ENCODE measurements at places on chromosomes 4 and X.

DNA sequence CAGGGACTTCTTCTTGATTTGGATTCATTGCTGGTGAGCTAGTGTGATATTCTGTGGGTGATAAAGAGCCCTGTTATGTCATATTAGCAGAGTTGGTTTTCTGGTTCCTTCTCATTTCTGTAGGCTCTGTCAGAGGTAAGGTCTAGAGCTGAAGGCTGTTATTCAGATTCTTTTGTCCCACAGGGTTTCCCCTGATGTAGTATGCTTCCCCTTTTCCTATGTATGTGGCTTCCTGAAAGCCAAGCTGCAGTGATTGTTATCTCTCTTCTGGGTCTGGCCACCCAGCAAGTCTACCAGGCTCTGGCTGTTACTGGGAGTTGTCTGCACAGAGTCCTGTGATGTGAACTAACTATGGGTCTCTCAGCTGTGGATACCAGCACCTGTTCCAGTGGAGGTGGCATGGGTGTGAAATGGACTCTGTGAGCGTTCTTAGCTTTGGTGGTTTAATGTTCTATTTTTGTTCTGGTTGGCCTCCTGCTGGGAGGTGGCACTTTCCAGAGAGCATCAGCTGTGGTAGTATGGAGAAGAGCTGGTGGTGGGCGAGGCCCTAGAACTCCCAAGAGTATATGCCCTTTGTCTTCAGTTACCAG lies 373.7 kb downstream of the AR start:
- H3K36me3 ChIP-seq, result no peaks in the 10 kb centered on the region
- no peaks in the 10 kb centered on the region for H3K27me3 ChIP-seq
- DNase-seq, result no peak
- no peak overlapping the region for H3K4me3 ChIP-seq
- no peak overlapping the region for H3K27ac ChIP-seq

GRCh38 chrX:68878977-68879645 lies 50.3 kb downstream of the EFNB1 start:
- peaks cover 14% of the 10 kb centered on the region for H3K27me3 ChIP-seq
- peaks cover 47% of the 10 kb centered on the region for H3K4me1 ChIP-seq
- no peak for DNase-seq
- H3K27ac ChIP-seq, result no peak overlapping the region

- no peaks in the 10 kb centered on the region for H3K27me3 ChIP-seq
- H3K4me3 ChIP-seq, result no peak overlapping the region
- DNase-seq, result no peak
- H3K4me1 ChIP-seq, result no peaks in the 10 kb centered on the region
- peaks cover 8% of the 10 kb centered on the region for H3K36me3 ChIP-seq
Observed at GRCh38 chr4:107774681-107775080, 50.1 kb upstream of the SGMS2 start.

DNA sequence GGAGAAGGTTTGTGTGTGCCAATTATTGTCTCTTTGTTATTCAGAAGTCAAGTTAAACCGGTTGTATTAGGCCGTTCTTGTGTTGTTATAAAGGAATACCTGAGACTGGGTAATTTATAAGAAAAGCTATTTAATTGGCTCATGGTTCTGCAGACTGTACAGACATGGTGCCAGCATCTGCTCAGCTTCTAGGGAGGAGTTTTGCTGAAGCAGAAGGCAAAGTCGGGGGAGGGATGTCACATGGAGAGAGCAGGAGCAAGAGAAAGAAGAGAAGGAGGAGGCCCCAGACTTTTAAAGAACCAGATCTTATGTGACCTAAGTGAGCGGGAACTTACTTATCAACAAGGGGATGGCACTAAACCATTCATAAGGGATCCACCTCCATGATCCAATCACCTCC lies 349.3 kb upstream of the PCDH18 start:
- no peaks in the 10 kb centered on the region for H3K4me1 ChIP-seq
- H3K27me3 ChIP-seq, result no peaks in the 10 kb centered on the region
- no peaks in the 10 kb centered on the region for H3K36me3 ChIP-seq
- no peak for DNase-seq
- peak overlapping the region; percentile 79 for H3K27ac ChIP-seq

DNA sequence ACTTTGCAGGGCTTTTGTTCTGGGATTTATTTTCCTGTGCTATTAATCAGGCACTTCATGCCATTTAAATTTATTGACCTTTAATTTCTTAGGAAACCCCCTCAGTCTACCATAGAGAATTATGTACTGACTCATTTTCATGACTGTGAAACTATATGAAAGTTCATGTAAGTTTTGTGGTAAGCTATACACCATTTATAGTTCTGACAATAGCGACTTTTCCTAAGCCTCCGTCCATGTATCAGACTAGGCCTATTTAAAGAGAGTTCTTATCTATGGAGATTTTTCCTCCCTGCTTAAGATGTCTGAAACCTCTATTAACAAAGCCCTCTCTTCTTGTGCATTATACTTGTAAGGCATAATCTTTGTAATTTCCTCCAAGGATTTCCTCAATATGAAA lies 111.6 kb downstream of the AFF2 start:
- H3K27ac ChIP-seq, result no peak overlapping the region
- no peak for DNase-seq

DNA sequence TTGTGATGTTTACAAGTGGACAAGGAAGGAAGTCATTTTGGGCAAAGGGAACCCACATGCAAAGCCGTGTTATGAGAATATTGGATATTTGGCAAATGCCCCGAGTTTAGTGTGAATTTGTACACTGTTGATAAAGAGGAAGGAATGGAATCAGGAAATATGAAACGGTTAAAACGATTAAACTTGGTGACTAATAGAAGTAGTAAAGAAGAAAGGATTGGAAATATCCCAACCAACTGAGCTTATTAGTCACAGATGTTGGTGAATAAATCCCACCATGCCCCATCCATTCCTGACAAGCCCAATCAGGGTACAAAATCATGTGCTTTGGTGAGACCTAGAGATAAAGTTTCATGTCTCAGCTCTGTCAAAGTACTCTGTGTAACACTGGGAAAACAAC lies 22.0 kb downstream of the ARHGAP24 start:
- H3K27ac ChIP-seq, result no peak overlapping the region
- no peak overlapping the region for H3K4me3 ChIP-seq
- H3K27me3 ChIP-seq, result no peaks in the 10 kb centered on the region
- H3K36me3 ChIP-seq, result no peaks in the 10 kb centered on the region

DNA sequence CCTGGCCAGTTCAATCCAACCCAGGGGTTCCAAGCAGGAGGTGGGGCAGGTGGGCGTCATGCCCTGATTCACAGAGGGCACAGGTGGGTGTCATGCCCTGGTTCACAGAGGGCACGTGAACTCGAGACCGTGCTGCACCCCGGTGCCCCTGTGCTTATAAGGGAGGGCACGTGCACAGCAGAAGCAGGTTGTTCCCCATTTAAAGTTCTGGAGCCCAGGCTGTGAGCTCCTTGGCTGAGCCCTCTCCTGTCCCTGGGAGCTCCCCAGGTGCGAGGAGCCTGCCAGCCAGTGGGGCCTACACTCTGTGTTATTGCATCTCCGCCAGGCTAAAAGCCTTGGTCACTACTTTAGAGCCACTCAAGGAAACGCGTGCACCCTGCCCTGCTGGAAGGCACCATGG lies 3.2 kb upstream of the CPZ start:
- no peak overlapping the region for H3K27ac ChIP-seq
- no peak for DNase-seq
- H3K36me3 ChIP-seq, result no peaks in the 10 kb centered on the region
- no peak overlapping the region for H3K4me3 ChIP-seq
- peaks cover 41% of the 10 kb centered on the region for H3K4me1 ChIP-seq

- no peak for DNase-seq
- no peaks in the 10 kb centered on the region for H3K36me3 ChIP-seq
- H3K4me1 ChIP-seq, result no peaks in the 10 kb centered on the region
- H3K4me3 ChIP-seq, result no peak overlapping the region
Observed at GRCh38 chr4:81003597-81004111, 26.9 kb upstream of the BMP3 start.

- DNase-seq, result no peak
- peak overlapping the region; percentile 4 for H3K27ac ChIP-seq
- H3K36me3 ChIP-seq, result no peaks in the 10 kb centered on the region
Observed at GRCh38 chrX:1118572-1119199, 93.8 kb downstream of the CRLF2 start.

- peaks cover 3% of the 10 kb centered on the region for H3K27me3 ChIP-seq
- peaks cover 37% of the 10 kb centered on the region for H3K4me1 ChIP-seq
Observed at GRCh38 chrX:124506066-124506465, 159.7 kb downstream of the SH2D1A start.

DNA sequence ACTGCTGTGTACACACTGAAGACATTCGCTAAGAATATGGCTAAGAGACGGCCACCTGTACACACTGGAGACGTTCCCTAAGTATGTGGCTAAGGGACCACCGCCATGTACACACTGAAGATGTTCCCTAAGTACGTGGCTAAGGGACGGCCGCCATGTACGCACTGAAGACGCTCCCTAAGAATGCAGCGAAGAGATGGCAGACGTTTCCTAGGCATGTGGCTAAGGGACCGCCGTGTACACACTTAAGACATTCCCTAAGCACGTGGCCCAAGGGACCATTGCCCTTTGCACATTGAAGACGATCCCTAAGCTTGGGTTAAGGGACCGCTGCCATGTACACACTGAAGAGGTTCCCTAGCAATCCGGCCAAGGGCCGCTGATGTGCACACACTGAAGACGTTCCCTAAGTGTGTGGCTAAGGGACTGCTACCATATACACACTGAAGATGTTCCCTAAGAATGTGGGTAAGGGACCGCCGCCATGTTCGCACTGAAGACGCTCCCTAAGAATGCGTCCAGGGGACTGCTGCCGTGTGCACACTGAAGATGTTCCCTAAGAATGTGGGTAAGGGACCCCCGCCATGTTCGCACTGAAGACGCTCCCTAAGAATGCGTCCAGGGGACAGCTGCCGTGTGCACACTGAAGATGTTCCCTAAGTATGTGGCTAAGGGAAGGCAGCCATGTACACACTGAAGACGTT lies 36.7 kb downstream of the DHRSX start:
- no peak for DNase-seq
- H3K4me1 ChIP-seq, result peaks cover 27% of the 10 kb centered on the region
- H3K36me3 ChIP-seq, result peaks cover 17% of the 10 kb centered on the region
- no peak overlapping the region for H3K4me3 ChIP-seq
- peaks cover 3% of the 10 kb centered on the region for H3K27me3 ChIP-seq

DNA sequence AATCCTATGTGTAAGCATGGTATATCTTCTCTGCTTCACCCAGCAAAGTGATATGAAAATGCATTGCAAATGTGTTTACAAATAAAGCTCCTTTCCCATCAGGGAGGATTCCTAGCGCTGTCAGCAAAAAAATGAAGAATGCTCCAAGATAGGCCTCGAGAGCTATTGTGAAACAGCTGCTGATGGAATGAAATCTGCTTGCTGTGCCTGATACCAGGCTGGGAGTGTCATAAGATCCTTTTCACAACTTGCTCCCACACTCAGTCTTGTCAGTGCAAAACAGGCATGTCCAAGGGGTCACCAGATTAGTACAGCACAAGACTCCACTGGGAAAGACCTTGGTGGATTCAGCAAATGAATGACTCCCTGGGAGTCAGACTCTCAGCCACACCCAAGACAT lies 34.1 kb downstream of the HNRNPH2 start:
- no peak for DNase-seq
- no peak overlapping the region for H3K27ac ChIP-seq
- H3K27me3 ChIP-seq, result no peaks in the 10 kb centered on the region
- H3K36me3 ChIP-seq, result peaks cover 73% of the 10 kb centered on the region

GRCh38 chr4:83828601-83829000 lies 292.7 kb downstream of the GPAT3 start:
- no peak for DNase-seq
- no peak overlapping the region for H3K4me3 ChIP-seq
- H3K27me3 ChIP-seq, result peaks cover 9% of the 10 kb centered on the region
- no peak overlapping the region for H3K27ac ChIP-seq

DNA sequence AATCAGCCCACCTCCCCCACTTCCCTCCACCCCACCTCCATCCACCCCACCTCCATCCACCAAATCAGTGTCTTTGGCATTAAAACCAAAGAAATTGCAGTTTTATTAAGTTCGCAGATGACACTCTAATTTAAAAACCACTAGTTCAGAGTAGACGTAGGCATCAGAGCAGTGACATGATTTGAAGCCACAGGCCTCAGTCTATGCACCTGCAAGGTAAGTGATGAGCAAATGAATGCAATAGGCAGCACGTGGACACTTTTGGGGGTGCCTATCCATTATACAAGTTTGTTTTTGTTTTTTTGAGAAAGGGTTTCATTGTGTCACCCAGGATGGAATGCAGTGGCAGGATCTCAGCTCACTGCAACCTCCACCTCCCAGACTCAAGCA lies 88.0 kb upstream of the TRIM2 start:
- H3K27me3 ChIP-seq, result no peaks in the 10 kb centered on the region
- no peaks in the 10 kb centered on the region for H3K4me1 ChIP-seq
- no peak overlapping the region for H3K4me3 ChIP-seq
- H3K27ac ChIP-seq, result no peak overlapping the region

DNA sequence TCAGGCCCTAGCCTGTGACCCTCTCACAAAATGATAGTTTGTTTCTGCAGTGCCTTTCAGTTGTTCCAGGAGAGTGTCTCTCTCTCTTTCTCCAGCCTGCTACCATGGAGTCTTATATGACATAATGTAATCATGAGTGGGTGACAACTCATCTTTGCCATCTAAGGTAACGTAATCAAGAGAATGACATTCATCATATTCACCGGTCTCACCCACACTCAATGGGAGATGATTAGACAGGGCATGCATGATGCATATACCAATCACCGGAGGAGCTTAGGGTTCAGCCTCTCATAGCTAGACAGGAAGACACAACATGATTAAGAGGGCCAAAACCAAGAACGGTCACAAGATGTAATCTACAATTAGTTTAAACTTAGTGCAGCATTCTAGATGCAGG lies 97.1 kb upstream of the FAM9B start:
- no peaks in the 10 kb centered on the region for H3K4me1 ChIP-seq
- H3K27ac ChIP-seq, result no peak overlapping the region
- H3K4me3 ChIP-seq, result no peak overlapping the region
- peaks cover 4% of the 10 kb centered on the region for H3K27me3 ChIP-seq
- no peaks in the 10 kb centered on the region for H3K36me3 ChIP-seq

DNA sequence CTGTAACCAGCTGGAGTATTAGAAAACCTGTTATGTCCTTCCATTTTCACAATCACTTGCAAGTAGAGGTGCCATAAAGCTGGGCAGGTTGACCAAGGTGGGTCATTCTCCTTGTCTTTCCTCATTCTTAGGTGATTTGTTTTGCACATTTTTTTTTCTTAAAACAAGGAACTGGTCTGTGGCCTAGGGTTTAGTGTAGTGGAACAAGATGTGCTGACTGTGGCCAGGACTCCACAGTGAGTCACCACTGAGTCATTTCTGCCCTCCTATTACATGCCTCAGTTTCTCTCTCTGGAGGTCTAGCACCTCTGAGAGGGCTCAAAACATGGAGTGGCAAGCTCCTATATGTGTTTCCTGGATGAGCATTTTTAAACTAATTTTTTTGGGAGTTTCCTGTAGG lies 355.9 kb downstream of the GPM6A start:
- no peak overlapping the region for H3K27ac ChIP-seq
- peaks cover 6% of the 10 kb centered on the region for H3K4me1 ChIP-seq
- no peak overlapping the region for H3K4me3 ChIP-seq
- H3K27me3 ChIP-seq, result no peaks in the 10 kb centered on the region

- peaks cover 8% of the 10 kb centered on the region for H3K36me3 ChIP-seq
- no peak overlapping the region for H3K27ac ChIP-seq
- peaks cover 5% of the 10 kb centered on the region for H3K4me1 ChIP-seq
- H3K4me3 ChIP-seq, result no peak overlapping the region
- no peak for DNase-seq
Observed at GRCh38 chrX:51614353-51615012, 4.2 kb downstream of the CENPVL3 start.

- no peak overlapping the region for H3K4me3 ChIP-seq
- H3K27me3 ChIP-seq, result peaks cover 4% of the 10 kb centered on the region
- no peaks in the 10 kb centered on the region for H3K4me1 ChIP-seq
- no peak for DNase-seq
- no peak overlapping the region for H3K27ac ChIP-seq
- no peaks in the 10 kb centered on the region for H3K36me3 ChIP-seq
Observed at GRCh38 chrX:104359124-104359523, 104.4 kb upstream of the ESX1 start.

GRCh38 chrX:19964017-19964710 lies 26.7 kb downstream of the BCLAF3 start:
- H3K27ac ChIP-seq, result no peak overlapping the region
- DNase-seq, result no peak
- peaks cover 22% of the 10 kb centered on the region for H3K36me3 ChIP-seq
